ENCODE measurements at places on chromosomes 2 and 18. TPM values are rescaled to one million over a fixed set of nuclear protein-coding genes. Genes with fewer than 3 reads are reported as not detected.

Gene FAM124B
- total RNA-seq, result not detected

Gene MAPK4
- 0.14 TPM for total RNA-seq

Gene SERPINB13
- total RNA-seq, result not detected

Gene ZNF638
- total RNA-seq, result 73.1 TPM

Gene CCDC102B
- total RNA-seq, result 0.92 TPM

Gene CTAGE1
- not detected for total RNA-seq

Gene LIPG
- 0.32 TPM for total RNA-seq

Gene WNT10A
- total RNA-seq, result 0.19 TPM

Gene EFR3B
- total RNA-seq, result 12.7 TPM

Gene TPO
- not detected for total RNA-seq

Gene MC4R
- total RNA-seq, result not detected

Gene TEKT4
- not detected for total RNA-seq

Gene MARCHF7
- 57.8 TPM for total RNA-seq

Gene DAPL1
- total RNA-seq, result not detected

Gene MDH1
- 233 TPM for total RNA-seq

Gene ARHGAP28
- total RNA-seq, result 0.08 TPM

Gene ERMN
- not detected for total RNA-seq

Gene UGT1A10
- 0.18 TPM for total RNA-seq

Gene TRIM43
- total RNA-seq, result not detected

Gene GKN1
- total RNA-seq, result 0.45 TPM

Gene UGT1A5
- total RNA-seq, result not detected

Gene COPS8
- 193 TPM for total RNA-seq

Gene GPR39
- 9.6 TPM for total RNA-seq

Gene IL36G
- total RNA-seq, result not detected

Gene POTEJ
- total RNA-seq, result not detected
